ENCODE measurements at places on chromosomes 1 and 21.

DNA sequence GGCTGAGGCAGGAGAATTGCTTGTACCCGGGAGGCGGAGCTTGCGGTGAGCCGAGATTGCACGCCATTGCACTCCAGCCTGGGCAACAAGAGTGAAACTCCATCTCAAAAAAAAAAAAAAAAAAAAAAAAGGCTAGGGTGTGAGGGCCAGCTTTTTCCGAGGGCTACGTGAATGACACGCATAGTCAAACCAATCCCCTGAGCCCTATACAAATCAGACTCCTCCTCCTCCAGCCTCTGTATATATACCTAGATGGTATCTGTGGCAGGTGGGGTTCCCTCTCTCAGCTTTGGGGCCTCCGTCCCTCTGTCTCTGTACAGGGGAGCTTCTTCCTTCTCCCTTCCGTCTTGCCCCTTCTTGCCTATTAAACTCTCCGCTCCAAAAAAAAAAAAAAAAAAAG, 6.7 kb downstream of the S100A16 start:
- no peak for DNase-seq

DNA sequence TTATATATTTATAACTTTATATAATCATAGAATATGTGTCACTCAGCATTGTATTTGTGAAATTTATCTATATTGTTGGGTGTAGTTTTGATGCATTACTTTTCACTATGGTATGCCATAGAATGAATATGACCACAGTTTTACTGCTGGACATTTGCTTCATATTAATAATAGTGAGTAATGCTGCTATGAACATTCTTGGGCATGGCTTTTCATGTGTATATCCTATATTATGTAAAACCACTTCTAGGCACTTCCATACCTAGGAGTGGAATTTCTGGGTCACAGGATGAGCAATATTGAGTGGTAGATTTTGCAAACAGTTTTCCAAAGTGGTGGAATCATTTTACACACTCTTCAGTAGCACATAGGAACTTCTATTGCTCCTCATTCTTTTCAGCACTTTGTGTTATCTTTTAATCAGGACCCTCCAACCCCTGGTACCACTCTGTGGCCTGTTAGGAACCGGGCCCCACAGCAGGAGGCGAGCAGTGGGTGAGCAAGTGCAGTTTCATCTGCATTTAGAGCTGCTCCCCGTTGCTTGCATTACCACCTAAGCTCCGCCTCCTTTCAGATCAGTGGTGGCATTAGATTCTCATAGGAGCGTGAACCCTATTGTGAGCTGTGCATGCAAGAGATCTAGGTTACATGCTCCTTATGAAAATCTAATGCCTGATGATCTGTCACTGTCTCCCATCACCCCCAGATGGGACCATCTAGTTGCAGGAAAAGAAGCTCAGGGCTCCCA, 56.0 kb upstream of the CNIH3 start:
- no peak for DNase-seq

DNA sequence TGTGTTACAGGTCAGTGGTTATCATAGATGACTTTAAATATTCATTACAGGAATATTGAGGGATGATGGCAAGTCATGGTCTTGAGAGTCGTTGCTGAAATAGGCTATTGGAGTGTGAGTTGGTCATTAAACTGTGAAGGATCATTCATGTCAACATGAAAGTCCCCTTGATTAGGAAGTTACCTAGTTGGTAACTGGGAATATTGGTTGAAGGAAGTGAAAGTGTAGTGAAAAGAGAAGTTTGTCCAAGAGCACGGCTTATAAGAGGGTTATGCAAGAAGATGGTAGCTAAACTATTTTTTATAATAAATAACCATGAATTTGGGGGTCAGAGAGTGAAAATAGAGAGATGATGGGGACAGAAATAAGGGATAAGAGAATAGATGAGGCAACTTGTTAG, 16.9 kb downstream of the CRB1 start:
- no peak for DNase-seq

DNA sequence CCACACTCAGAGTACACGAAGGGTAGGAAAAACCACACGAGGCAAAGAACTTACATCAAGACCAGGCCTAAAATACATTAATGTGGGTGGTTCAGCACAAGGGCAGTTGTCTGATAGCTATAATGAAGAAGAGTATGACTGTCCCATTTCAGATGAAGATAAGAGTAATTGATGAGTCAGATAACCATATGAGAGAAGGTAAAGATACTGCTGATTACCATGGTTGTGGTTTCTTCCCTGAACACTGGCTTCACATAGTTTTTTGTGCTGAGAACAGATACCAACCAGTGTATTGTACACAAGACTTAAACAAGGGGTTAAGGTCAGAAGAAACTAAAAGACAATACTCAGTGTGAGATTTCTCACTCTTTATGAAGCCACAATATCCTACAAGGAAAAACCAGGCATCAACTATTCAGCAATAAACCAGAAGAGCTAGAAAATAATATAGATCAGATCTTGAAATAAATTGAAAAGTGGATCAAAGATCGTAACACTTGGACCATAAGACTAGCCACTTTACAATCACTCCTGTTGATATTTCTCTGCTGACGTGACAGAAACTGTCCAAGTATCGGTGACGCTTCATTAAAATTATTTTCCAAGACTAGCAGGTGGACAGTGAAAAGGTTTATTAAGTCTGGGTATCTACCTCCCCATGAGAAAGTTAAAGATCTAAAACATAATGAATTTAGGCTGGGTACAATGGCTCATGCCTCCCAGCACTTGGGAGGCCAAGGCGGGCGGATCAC, 28.6 kb downstream of the PUM1 start:
- no peak for DNase-seq

- DNase-seq: no peak
These were observed 125.4 kb downstream of the KCNJ6 start for GRCh38 chr21:37790905-37791304.

DNA sequence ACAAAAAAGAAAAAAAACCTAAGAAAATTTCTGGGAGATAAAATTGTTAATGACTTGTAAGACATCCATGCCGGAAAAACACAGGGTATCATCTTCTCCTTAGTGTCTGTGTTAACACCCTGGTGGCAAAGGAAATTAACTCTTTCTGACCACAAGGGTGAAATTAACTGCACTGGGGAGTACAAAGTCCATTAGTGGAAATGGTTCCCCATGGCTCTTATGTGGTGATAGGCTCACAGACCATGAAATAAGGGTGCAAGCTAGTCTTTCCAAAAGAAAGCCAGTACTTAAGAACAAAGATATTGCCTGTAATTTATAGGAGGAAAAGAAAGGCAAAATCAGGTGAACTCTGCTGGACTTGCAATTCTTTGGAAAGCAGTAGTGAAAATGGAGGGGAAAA, 185.4 kb downstream of the LRRIQ3 start:
- DNase-seq: no peak

GRCh38 chr1:1947493-1947892, 28.4 kb upstream of the TMEM52 start:
- DNase-seq: no peak

DNA sequence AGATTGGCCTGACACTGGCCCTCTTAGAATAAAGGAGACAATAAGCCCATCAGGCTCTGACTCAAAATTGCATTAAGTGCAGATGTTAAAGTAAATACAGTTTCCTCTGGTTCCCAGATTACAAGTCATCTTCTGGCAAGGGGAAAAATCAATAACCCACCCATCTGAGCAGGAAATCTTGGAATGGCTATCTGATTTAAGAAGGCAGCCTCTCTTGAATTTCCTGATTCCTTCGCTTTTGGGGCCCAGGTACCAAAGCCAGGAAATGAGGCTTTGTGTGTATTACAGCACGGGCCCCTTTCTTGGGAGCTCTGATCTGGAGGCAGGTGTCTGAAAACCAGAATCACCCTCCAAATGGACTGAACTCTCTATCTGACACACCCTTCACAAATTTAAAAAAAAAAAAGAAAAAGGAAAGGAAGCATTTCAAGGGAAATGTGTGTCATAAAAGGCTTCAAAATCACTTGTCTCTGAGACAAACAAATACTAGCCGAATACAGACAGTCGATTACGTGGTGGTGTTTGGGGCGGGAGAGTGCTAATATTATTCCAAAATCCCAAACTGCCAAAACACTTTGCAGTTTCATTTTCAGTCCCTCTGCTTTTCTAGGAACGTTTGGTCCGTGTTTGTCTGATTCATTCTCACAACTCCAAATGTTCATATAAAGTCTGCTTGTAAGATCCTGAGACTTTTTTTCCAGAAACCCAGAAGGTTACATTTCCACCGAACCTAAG, 240.9 kb upstream of the CAMK1G start:
- DNase-seq: no peak

DNA sequence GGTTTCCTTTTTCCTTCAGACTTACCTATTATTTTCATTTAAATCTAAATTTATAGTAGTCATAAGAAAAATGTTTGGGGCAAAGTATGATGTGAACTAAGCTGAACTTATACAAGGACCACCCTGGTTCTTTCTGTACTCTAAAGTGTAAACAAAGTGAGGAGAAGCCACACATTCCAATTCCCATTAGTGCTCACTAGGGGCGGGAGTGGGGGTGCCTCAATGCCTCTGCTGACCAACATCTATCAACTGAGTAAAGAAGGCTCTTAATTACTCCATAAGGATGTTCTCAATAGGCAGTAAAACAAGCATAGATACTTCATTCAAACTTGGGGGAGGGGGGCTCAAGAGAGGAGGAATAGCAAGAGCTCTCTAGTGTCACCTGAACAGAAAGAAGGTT, 151.7 kb downstream of the CDC42BPA start:
- no peak for DNase-seq

DNA sequence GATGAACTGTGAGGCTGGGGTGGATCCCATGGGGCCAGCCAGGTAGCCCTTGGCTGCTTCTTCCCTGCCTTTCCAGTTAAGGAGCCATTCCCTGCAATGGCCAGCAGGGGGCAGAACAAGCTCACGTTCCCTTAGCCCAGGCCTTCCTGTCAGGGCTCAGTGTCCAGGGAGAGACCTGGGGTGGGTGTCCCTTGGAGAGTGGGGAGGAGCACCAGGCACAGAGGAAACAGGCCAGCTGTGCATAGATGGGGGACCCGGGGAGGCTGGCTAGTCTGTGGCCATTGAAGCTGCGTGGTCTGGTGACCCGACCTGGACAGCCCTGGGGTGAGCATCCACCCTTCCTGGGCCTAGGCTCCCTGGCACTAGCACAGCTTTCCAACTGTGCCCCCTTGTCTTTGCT, 13.2 kb upstream of the EPS8L3 start:
- peak; percentile 91 for DNase-seq

DNA sequence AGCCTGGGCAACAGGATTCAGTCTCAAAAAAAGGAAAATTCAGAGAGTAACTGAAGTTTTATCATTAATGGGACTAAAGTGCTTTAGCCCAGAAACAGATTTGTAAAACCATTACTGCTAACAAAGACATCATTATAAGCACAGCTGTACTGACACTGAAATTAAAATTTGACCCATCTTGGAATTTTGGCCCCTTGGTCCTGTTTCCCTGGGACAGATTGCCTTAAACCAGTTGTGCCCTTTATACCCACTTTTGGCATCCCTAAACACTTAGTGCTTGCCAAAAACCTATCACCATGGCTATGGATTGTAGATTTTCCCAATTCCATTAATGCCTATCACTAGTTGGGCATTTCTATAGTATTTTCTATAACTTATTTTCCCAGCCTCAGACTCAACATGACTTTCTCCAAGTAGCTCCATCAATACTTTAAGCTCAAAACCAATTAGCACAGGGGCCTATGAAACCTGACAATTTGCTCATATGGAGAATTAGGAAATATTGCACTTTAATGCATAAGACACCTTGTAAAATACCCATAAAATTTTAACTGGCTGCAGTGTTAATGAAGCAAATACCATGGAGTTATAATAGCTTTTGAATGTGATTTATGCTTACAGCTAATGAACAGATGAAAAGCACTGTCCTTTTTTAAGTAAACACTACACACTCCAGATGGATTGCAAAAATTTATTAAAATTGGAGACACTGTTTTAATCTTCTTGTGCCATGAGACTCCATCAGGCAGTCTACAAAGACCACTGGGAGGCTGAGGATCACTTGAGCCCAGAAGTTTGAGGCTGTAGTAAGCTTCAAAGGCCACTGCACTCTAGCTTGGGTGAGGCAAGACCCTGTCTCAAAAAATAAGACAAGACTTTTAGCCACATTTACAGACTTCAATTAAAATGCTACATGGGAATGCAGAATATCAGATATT, 4.3 kb downstream of the GAS5 start:
- DNase-seq: no peak

GRCh38 chr1:20355828-20356735, 65.4 kb downstream of the VWA5B1 start:
- peak; percentile 51 for DNase-seq

GRCh38 chr1:7107109-7107830, 322.0 kb downstream of the CAMTA1 start:
- no peak for DNase-seq

GRCh38 chr1:112264553-112264952, 131.5 kb upstream of the CTTNBP2NL start:
- DNase-seq: no peak

Measured in activated effector memory CD4-positive, alpha-beta T cell treated with anti-CD3 and anti-CD28 coated beads, Interleukin-2, amount 50 U/mL, for 16 hours (primary cell).